SK-N-SH (cell line): ENCODE measurements at places on chromosomes 11 and 22. TPM values are rescaled to one million over a fixed set of nuclear protein-coding genes. Genes with fewer than 3 reads are reported as not detected.
A peak's percentile ranks its signal among the peaks of the same experiment; 100 is the strongest.

EED gene
- 12.8 and 14.2 TPM in 2 replicates for polyA plus RNA-seq

GRCh38 chr22:38694940-38695339, 5.8 kb downstream of the JOSD1 start:
- no peak for DNase-seq

PEX26 gene
- 13.0 and 17.5 TPM in 2 replicates for polyA plus RNA-seq

DNA sequence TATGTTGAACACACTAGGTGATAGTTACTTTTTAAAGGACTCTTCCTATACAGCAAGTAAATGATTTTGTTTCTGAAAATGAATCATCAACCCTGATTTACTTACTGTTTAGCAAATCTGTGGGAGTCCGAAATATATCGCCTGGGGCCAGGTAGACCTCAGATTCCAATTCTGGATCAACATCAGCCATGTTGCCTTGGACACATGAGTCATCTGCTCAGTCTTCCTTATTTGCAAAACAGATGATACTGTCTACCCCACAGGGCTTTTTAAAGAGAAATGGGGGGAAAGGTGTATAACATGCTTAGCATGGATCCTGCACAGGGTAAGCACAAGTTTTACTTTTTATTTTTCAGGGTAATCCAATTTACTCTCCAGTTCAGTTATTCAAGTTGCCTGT, 324.2 kb downstream of the TENM4 start:
- DNase-seq, result no peak

GRCh38 chr11:106552694-106553203, 465.5 kb downstream of the GUCY1A2 start:
- DNase-seq, result no peak

DNA sequence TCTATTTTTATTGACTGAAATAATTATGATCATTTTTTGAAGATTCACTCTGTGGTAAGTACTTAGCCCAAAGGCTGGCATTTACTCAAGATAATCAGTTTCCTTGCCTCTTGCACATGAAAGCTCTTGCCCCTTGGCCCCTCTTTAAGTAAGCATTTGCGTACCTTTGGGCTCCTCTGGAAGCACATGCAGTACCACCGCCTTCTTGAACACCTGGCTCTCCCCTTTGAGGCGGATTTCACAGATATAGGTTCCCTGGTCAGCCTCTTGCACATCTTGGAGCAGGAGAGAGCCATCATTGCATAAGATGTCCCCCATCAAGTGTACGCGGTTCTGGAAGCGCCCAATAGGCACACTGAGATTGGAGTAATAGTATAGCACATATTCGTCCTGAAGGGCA, 14.5 kb downstream of the JAML start:
- DNase-seq, result no peak

GRCh38 chr11:38191101-38191500, 1593.1 kb upstream of the RAG2 start:
- no peak for DNase-seq

GRCh38 chr22:46087816-46088277, 62.5 kb upstream of the PPARA start:
- peak; percentile 94 for DNase-seq

GRCh38 chr22:48238284-48238915, 1476.0 kb downstream of the TBC1D22A start:
- no peak for DNase-seq

TRIM49 gene
- not detected in 2 replicates for polyA plus RNA-seq

IL18 gene
- 0.28 TPM in 1 of 2 replicates, not detected in the other for polyA plus RNA-seq

- DNase-seq, result no peak
Measured at GRCh38 chr11:39806652-39807051, 1652.8 kb downstream of the LRRC4C start.

DNA sequence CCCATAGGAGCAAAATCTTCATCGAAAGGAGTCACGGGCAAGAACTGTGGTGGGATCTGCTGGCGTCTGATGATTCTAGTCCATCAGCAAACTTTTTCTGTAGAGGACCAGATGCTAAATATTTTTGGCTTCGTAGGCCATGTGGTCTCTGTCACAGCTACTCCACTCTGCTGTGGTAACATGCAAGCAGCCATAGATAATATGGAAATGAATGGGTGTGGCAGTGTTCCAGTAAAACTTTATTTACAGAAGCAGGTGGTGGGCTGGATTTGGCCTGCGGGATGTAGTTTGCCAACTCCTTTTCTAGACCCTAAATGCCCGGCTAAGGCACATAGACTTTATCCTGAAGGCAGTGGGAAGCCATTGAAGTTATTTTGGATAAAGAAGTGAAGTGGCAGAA, 32.9 kb downstream of the BMAL1 start:
- no peak for DNase-seq

- DNase-seq, result peak; percentile 45
Measured at GRCh38 chr22:41822317-41823057, 10.4 kb upstream of the SREBF2 start.

PATE4 gene
- not detected in 2 replicates for polyA plus RNA-seq

DNA sequence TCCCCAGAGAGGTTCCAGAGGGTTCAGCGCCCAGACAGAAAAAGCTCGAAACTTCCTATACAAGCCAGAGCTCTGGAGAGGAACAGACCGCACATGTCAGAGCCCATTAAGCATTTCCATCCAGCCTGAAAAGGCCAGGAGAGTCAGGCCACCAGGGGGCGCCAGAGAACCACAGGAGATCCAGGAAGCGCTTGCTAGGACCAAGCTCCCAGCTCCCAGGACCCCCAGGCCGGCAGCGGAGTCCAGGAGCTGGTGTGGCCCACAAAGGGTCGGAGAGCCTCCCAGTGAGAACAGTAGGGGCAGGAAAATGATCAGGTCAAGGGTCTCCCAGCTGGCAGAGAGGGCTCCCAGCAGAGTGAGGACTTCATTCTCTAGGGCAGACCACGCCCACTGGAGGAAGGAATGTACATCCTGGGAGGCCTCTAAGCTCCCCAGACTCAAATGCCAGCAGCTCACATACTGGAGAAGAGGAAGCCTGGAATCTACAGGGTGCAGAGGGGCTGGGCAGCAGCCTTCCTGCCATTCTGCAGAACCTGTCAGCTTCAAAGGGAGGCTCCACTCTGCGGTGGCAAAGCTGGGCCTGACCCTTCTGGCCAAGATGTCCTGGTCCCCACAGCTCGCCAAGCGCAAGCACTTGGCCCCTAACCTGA, 2.1 kb upstream of the MEI1 start:
- DNase-seq, result peak; percentile 85

GRCh38 chr11:110373051-110373702, 56.6 kb upstream of the FDX1 start:
- DNase-seq, result no peak

GRCh38 chr22:48961705-48962104, 866.0 kb downstream of the BRD1 start:
- no peak for DNase-seq

DNA sequence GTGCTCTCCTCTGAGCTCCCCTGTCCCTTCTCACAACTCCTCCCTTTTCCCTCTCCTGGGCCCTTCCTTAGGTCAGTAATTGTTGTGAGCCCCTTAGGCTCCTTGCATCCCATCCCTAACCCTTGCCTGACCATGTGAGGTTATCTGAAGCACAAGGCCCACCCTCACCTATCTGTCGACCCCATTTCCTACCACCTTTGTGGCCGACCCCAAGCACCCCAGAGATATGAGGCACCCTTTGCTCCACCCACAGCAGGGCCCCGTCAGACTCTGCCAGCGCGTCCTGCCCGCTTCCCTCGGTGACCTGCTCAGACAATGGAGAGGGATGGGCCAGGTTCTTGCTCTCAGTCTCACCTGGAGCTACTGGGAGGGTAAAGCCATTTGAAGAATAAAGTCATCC, 1.3 kb downstream of the GNG3 start:
- DNase-seq, result no peak

- no peak for DNase-seq
Measured at GRCh38 chr11:126543691-126544090, 188.2 kb downstream of the ST3GAL4 start.

VPREB1 gene
- polyA plus RNA-seq, result not detected in 2 replicates

YPEL4 gene
- polyA plus RNA-seq, result 2.3 and 2.4 TPM in 2 replicates

- no peak for DNase-seq
Measured at GRCh38 chr11:33168709-33169200, 7.5 kb upstream of the CSTF3 start.

GRCh38 chr22:49549256-49550140, 278.2 kb downstream of the BRD1 start:
- DNase-seq, result no peak

- DNase-seq, result no peak
Measured at GRCh38 chr11:123753110-123753509, 1.2 kb downstream of the OR6X1 start.
